ENCODE measurements at places on chromosomes 2 and 18.

DNA sequence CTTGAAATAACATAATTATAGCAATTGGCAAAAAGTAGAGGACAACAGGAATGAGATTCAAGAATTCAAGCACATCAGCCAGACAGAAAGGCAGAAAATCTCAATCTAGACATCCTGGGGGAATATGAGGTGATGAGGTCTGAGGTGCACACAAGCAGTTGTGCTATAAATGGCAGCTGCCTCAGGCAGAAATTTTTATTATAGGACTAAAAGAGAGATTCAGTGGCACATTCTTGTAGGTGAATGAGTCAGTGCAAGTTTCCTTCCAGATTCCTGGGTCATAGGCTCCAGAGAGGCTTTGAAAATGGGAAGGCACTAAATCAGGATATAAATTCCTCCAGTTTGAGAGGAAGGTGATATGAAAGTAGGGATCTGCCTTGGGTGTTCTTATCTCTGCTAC is 127.2 kb upstream of the THSD7B start:
- DNase-seq, result no peak

DNA sequence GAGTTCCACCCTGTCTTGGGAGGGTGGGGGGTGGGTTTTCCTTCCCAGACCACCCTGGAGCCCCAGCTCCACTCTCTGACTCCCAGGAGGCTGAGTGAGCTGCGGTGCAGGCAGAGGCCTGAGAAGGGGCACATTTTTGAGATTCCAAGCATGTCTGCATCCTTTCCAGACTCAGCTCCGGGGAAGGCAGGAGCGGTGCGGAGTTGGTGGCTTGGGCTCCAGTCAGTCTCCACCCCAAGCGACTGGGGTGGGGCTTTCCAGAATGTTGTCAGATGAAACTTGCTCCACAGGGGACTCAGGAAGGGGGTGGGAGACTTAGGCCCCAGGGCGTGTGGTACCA is 44.2 kb upstream of the HS6ST1 start:
- no peak for DNase-seq

DNA sequence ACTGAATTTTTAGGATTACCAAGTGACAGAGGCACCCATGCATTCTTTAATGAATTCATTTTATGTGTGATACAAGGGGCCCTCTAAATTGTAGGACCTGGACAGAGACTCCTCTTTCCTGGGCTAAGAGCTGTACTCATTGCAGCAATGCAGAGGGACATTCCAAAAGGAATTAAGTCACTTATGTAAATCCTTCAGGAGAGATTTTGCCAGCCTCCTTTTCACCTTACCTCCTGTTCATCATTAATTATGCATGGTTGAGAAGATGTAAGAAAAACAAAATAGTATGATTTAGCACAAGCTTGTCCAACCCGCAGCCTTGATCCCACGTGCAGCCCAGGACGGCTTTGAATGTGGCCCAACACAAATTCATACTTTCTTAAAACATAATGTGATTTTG is 84.5 kb upstream of the TANK start:
- DNase-seq, result no peak

DNA sequence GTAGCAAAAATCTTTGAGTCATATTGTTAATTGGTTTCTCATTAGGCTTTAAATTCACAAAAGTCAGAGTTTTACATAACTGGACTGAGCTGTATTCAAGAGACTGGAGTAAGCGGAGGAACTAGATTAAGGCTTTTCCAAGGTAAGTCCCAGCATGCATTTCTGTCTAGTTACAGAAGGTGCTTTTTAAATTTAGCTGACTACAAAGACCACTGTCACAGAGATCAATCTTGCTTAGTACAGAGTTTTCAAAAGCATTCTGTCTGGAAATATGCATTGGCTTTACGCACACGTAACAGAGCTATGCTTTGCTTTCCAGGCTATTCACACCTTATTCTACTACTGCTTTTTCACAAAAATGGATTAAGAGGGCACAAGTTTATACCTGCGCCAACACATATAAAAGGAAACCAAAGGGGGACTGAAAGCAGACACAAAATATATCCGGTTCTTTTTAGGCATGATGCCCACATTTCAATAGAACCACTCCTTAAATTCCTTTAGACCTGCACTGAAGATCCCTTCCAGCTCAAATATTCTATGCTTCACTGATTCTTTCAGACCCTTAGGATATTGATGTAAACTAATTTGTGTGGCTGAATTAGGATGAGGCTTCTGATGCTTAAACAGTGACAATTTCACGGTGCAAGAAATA is 560.7 kb upstream of the CRIM1 start:
- no peak for DNase-seq

- DNase-seq, result no peak
These were observed 34.5 kb upstream of the NABP1 start for GRCh38 chr2:191643429-191643828.

DNA sequence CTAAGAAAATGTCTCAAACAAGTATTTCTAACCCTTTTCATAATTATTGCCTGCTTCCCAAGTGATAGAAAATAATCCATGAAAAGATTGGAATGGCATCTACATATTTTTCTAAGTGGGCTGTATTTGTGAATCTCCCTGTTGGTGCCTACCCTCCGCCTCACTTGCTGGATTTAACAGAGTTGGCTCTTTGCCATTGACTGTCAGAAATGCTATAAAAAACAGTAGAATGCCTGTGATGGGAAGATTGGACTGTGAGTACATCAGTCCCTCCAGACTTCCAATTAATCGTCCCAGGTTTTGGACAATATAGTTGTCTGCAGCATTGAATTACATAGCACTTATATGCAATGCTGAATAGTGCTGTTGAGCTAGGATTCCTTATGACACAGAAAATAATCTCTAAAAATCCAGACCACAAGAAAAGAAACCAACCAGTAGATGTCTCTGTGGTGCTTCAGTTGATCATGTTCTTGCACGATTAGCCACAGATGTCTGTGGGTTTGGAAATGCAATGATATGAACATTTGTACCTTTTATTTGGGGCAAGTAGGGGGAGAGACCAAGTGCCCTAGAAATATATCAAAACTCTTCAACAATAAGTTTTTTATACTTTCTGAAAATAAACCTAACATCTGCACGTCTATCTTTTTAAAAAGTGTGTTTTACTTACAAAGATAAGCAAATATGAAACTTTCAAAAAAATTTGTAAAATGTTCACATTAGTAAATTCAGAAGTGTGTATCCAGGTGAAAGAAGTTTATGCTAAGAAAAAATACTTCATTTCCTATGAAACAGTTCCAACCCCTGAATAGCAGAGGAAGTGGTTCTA is 88.5 kb downstream of the DYNAP start:
- DNase-seq, result peak; percentile 77

GRCh38 chr2:43943809-43944452 is 51.9 kb downstream of the LRPPRC start:
- DNase-seq, result no peak

GRCh38 chr2:208820014-208820688 is 413.6 kb downstream of the PTH2R start:
- peak; percentile 4 for DNase-seq

DNA sequence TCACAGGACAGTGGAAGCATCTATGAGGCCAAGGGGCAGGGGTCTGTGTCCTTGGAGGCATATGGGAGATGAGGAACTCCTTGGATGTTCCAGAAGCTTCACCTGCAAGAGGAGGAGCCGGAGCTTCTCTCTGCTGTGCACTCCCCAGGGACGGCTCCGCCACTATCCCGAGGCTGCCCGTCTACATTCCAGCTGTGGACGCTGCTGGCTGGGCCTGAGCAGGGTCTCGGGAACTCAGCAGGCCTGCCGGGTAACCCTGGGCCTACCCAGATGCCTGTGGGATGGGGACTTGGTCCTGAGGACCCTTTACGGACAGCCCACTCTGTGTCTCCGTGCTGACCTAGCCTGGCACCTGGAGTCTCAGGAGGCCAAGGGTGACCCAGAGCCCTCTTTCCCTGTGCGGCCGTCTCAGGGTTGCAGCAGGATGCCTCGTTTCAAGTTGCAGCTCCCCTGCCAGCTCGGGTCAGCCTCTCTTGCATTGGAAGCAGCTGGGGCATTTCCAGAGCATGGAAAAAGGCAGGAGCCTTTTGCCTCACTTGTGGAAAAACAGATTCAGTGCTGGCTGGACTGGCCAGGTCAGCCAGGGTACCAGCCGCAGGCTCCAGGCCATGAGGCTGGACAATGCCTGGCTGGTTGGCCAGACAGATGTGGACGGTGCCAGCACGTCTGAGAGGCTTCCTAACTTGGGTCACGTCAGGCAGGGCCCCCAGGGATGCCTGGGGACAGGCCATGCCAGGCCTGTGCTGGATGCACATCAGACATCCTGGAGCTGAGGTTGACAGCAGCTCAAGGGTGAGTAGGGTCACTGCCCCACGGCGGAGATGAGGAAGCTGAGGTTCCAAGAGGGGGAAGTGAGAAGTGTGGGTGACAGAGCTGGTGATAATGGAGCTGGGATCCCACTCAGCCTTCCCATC is 41.5 kb downstream of the SCTR start:
- DNase-seq, result peak; percentile 8

GRCh38 chr2:58414506-58414905 is 173.4 kb upstream of the FANCL start:
- no peak for DNase-seq

GRCh38 chr18:48923746-48924629 is 26.8 kb downstream of the SMAD7 start:
- no peak for DNase-seq

DNA sequence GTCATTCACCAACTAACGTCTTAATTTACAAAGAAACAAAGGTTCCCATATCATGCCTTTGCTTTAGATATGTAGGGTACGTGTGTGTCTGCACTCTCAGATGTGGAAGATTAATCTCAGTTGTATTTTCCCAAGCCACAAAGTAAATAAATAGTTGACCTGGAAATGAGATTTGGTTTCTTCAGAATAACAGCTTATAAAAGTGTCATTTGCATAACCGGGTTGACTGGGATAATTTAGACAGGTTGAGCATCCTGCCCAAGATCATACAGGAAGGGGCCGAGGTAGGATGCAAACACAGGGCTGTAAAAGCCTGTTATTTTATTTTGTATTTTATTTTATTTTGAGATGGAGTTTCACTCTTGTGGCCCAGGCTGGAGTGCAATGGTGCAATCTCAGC is 19.5 kb downstream of the ATG16L1 start:
- DNase-seq, result no peak

DNA sequence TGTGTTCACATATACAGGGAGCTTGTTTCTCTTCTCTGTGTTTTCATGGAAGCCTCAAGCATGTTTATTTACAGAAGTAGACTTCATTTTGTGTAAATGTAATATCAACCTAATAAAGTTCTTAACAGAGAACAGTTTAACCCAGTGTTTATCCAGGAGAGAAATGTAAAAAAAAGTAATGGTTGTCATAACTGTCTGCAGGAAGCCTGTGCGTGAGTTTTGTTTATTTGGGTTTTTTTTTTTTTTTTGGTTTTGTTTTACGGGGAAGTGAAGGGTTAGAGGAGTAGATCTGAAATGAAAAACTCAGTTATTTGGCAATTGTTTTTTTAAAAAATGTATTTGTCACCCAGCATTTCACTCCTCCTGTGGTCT is 124.7 kb downstream of the RAPGEF4 start:
- DNase-seq, result no peak

DNA sequence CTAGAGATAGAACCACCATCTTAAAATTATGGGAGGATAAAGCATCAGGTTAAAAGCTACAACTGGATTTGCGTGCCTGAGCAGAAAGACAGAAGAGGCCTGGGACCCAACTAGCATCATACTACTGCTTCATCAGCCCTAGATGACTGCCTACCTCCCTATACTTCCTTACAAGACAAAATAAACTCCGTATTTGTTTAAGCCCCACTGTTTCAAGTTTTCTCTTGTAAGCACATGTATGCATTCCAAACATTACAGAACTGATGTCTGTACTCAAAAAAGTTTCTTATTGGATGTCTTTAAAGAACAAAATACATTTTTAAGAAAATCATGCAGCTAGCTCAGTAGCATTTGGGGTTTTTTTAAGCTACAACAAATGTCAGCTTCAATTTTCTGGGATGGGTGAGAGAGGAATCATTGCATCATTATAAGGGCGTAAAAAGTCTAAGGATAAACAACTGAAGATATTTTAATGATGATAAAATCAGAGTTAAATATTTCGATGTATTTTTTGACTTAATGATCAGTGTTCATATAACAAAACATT is 213.1 kb downstream of the EXOC6B start:
- DNase-seq, result no peak

GRCh38 chr2:159188449-159188848 is 98.1 kb downstream of the WDSUB1 start:
- no peak for DNase-seq

GRCh38 chr18:26082475-26082874 is 7.9 kb downstream of the SS18 start:
- no peak for DNase-seq

- no peak for DNase-seq
These were observed 568.1 kb downstream of the KCNJ3 start for GRCh38 chr2:155266583-155266982.

DNA sequence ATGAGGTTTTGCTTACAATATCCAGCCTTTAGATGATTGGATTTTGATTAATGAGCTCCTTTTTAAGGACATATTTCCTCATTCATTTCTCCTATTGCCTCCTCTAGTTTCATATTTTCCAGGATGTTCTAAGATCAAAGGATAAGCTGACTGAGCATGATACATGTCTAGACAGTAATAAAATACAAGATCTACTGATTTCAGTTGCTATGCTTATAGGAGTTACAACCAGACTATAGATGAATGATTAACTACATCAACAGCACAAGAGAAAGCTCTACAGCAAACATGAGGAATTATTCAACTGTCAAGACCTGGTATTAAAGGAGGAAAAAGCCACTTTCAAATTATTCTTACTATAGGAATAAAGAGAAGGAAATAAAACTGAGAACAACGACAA is 85.0 kb upstream of the LINC00305 start:
- no peak for DNase-seq

GRCh38 chr18:63604791-63605567 is 17.8 kb downstream of the SERPINB13 start:
- no peak for DNase-seq

DNA sequence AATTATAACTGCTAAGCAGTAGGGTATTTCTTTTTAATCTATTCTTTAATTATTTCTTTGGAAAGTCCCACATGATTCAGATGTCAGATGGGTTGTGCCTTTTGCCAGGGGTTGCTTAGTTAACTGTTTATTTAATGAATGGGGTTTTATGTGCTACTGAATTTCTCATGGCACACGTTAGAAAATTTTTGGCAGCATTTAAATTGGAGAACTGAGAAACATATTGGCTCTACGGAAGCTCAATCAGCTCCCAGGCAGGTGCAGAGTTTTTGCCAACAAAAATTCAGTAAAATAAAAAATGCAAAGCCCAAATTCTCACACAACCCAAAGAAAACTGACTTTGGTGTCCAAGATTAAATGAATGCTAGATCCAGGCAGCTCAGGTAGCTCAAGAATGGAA is 467.2 kb downstream of the NRXN1 start:
- no peak for DNase-seq

GRCh38 chr18:50651334-50651733 is 91.4 kb downstream of the MAPK4 start:
- no peak for DNase-seq

DNA sequence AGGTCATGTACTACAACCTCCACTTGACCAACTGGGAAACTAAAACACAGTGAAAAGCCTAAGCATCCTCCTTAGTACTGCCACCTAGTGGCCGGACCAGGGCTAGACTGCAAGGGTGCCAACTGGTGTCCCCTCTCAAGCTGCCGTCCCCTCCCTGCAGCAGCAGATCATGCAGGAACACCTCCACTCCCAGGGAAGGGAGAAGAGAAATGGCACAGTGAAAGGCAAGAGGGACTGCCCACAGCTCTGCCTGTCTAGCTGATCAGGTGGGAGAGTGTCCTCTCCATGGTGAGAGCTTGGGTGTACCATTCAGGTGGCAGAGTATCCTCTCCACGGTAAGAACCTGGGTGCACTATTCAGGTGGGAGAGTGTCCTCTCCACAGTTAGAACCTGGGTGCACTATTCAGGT is 78.1 kb downstream of the AAK1 start:
- DNase-seq, result peak; percentile 67
